ENCODE measurements at places on chromosomes 16 and 17.

DNA sequence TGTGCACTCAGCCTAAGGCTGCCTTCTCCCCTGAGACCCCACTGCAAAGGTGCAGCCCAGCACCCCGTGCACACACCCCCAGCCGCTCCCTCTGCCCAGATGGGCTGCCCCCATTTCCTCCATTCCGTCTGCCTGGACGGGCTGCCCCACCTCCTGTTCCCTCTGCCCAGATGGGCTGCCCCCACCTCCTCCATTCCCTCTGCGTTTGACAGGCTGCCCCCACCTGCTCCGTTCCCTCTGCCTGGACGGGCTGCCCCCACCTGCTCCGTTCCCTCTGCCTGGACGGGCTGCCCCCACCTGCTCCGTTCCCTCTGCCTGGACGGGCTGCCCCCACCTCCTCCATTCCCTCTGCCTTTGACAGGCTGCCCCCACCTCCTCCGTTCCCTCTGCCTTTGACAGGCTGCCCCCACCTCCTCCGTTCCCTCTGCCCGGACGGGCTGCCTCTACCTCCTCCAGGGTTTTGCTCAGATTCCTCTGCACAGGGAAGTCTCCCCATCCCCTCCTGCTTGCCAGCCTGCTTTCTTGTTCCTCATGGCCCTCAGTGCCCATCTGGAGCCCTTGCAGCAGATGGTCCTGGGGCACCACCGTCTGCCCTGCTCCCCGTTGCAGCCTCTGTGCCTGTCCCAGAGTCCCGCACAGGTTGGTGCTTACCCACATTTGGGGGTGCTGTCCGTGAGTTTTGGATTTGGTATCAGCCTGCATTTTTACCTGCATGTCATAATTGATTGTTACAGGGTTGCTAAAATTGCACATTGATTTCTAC, 23.4 kb upstream of the IL17C start:
- DNase-seq: no peak

- DNase-seq: no peak
These were observed 23.0 kb downstream of the TMC6 start for GRCh38 chr17:78105551-78105950.

GRCh38 chr17:57902117-57902799, 52.4 kb upstream of the MRPS23 start:
- no peak for DNase-seq

GRCh38 chr17:52724578-52724977, 566.1 kb upstream of the CA10 start:
- DNase-seq: no peak

GRCh38 chr16:10554569-10554968, 25.8 kb downstream of the EMP2 start:
- no peak for DNase-seq
